ENCODE measurements at places on chromosomes 4 and X. TPM values are rescaled to one million over a fixed set of nuclear protein-coding genes. Genes with fewer than 3 reads are reported as not detected.

DNA sequence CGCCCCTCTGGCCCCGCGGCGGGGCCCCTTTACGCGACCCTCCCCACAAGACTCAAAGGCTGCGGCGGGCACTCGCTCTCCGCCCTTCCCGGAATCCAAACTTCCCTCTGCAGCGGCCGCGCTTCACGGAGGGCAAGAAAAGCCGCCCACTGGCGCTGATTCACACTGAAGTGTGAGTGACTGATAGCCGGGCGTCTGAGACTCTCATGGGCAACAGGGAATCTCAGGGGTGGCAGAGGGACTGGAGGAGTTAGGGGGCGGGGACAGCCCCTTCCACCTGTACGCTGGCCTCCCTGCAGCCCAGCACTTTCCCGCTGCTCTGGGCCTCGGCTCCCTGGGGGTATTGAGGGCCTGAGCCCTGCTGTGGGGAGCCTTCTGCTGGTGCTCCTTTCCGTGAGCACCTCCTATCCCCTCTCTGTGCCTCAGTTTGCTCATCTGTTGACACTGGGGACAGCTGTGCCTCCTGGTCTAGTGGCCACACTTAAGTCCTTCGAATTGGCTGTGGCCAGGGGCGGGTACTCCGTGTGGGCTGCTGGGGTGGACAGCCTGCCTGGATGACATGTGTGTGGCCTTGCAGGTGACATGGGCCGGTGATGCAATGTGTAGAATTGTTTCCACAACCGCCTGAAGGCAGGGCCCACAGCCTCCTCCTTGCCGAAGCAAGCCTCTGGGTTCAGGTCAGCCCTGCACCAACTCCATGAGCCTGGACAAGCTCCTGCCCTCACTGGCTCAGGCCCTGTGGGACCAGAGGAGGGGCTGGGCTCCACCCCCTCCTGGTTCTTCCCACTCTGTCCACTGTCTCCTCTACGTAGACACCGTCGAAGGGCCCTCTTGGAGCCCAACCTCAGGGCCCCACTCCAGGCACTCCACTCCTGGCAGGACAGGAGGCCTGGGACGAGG lies 951 bp downstream of the SH3BP2 start:
- DNase-seq: no peak

- no peak for DNase-seq
Measured at GRCh38 chr4:4838936-4839810, 20.3 kb upstream of the MSX1 start.

DNA sequence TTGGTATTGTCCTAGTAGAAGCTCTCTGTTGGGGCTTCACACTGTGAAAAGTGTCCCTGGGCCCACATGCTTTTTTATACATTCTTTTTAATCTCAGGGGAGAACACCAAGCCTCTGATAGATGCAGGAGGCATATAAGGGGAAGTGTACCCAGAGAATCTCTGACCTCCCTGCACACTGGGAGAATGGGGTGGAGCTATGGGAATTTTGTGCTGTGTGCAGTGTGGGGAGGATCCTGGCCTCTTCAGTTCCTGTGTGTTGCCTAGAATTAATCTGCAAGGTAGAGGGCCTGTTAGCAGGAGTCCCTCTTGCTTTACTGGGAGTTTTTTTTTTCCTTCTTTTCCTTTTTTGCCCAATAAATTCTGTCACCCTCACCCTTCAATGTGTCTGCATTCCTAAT lies 49.2 kb upstream of the SPIN4 start:
- no peak for DNase-seq

DNA sequence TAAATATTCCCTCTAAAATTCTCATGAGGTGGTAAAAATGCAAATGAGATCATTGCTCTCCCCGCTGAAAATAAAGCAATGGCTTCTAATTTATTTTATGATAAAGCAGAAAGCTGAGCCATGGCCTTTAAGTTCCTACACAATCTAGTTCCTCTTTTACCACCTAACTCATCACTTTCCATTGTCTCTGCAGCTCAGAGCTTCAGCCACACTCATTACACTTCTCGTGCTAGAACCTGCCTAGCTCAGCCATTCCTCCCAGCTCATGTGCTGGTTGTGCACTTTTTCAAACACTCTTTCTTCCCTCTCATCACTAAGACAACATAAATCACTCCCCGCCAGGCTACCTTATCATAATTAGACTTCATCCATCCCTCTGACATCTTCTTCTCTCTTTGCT lies 1112.1 kb upstream of the PRKX start:
- no peak for DNase-seq

DNA sequence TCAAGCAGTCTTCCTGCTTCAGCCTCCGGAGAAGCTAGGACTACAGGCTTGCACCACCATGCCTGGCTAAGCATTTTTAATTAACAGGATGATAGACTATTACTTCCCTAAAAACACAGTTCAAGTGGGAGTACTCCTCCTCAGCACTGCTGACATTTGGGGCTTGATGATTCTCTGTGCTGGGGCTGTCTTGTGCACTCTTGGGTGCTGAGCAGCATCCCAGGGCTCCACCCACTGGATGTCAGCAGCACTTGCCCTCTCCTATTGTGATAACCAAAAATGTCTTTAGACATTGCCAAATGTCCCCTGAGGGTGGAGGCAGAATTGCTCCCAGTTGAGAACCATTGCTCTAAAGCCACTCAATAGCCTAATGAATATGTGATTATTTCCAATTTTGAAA lies 60.4 kb downstream of the CLCN4 start:
- DNase-seq: no peak

DNA sequence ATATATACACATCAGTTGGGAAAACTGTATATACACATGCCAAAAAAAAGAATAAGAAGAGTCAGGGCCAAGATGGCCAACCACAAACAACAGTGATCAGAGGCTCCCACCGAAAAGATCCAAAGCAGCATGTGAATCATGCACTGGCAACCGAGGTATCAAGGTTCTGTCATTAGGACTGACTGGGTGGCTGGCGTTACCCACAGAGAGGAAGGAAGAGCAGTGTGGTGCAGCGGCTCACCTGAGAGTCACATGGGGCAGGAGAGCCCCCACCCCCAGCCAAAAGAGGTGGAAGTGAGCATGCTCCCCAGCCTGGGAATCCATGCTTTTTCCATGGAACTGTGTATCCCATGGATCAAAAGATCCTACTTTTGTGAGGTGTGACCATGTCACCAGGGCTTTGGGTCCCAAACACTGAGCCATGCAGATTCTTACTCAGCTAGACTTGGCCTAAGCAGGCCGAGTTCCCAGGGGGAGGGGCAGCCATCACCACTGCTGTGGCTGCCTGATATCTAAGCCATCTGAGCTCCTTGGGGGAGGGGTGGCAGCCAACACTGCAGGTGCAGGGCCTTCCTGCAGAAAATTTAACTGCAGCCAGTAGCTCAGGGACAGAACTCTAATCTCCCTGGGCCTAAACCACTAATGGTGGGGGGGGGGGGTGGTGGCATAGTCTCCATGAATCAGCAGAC lies 52.8 kb downstream of the P2RY10 start:
- no peak for DNase-seq

DNA sequence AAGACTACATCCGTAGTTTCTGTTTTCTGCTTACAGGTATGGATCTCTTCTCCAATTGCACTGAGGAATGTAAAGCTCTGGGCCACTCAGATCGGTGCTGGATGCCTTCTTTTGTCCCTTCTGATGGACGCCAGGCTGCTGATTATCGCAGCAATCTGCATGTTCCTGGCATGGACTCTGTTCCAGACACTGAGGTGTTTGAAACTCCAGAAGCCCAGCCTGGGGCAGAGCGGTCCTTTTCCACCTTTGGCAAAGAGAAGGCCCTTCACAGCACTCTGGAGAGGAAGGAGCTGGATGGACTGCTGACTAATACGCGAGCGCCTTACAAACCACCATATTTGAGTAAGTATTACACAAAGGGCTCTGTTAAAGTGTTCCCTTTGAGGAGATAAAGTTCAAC lies 13.8 kb downstream of the PCDH10 start:
- DNase-seq: no peak

GRCh38 chrX:63652086-63652765 lies 132.8 kb downstream of the ARHGEF9 start:
- DNase-seq: no peak

GRCh38 chr4:111064342-111064993 lies 441.6 kb upstream of the PITX2 start:
- no peak for DNase-seq

DNA sequence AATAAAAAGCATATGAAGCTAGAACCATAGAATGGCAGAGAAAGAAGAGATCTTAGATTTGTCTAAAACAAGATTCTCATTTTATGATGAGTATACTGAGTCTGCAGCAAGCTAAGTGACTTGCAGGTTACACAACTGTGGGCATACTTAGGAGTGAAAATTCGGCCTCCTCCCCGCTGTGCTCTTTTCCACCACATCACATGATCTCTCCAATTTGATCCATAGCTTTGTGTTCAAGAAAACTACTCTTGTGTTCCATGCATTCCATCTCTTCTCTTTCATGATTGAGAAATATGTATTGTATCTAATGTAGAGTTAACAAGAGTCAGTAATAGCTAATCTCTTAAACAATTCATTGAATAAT lies 234.3 kb downstream of the SCFD2 start:
- no peak for DNase-seq

- DNase-seq: no peak
Measured at GRCh38 chrX:17374619-17375366, at the start of gene NHS. Gene NHS, plus strand, starts transcription at chrX:17375200. Its CDS starts 558 bp downstream, at chrX:17375758.

DNA sequence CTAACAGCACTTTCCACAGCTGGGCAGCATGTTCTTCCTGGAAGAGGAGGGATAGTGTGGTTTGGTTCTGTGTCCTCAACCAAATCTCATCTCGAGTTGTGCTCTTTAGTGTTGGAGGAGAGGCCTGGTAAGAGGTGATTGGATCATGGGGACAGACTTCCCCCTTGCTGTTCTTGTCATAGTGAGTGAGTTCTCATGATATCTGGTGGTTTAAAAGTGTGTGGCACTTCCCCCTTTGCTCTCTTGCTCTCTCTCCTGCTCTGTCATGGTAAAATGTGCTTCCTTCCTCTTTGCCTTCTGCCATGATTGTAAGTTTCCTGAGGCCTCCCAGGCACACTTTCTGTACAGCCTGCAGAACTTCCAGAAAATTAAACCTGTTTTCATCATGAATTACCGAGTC lies 133.7 kb upstream of the NDP start:
- DNase-seq: no peak

DNA sequence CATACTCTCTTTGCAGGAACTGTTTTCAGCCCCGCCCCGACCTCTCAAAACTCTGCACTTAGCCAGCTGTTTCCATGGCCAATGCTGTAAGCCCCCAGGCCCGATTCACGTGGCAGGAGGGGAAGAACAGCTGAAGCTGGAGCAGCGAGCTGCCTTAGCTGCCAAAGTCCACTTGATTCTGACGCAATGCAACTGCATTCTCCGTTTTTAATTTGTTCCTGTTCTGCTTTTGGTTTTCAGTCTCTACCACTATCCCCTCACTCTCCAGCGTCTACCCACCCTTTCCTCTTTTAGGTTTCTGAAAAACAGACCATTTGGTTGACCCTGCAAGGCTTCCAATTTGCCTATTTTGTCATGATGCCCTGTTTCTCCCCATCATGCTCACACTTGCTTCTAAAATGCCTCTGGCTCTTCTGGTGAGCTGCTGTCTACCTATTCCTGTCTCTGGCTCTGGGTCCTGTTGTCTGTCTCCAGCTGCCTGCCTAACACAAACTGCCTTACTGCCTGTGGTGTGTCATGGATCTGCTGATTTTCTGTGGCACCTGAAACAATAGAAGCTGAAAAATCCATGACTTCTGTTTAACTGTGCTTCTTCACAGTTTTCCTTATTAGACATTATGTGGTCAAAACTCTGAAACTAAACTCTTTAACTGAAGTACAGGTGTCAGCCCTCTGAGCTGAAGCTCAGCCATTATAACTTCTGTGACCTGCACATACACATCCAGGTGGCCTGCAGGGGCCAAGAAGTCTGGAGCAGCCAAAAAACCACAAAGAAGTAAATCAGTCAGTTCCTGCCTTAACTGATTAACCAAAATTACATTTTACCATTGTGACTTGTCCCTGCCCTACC lies 160.5 kb upstream of the AGTR2 start:
- no peak for DNase-seq

- no peak for DNase-seq
Measured at GRCh38 chr4:113960684-113961321, 18.6 kb downstream of the ARSJ start.

GRCh38 chr4:6366581-6366980 lies 96.9 kb downstream of the WFS1 start:
- no peak for DNase-seq

GRCh38 chr4:176186671-176187395 lies 8.6 kb downstream of the SPATA4 start:
- DNase-seq: no peak

DNA sequence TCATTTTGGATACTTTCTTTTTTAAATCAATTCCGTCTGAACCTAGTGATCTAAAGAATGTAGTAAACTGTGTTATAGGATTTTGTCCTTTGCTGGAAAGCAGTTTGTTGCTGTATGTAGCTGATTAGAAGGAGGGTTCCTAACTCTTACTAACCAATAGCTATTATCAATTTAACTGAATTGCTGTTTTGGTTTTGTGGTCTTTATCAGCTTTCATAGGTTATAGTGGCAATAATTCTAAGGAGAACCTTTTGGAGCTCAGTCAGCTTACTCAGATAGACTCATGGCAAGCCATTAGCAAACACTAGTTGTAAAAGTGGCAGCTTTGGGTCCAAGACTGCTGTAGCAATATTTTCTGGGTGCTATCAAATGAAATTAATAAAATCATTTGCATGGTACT lies 29.6 kb downstream of the SH3BGRL start:
- DNase-seq: no peak

DNA sequence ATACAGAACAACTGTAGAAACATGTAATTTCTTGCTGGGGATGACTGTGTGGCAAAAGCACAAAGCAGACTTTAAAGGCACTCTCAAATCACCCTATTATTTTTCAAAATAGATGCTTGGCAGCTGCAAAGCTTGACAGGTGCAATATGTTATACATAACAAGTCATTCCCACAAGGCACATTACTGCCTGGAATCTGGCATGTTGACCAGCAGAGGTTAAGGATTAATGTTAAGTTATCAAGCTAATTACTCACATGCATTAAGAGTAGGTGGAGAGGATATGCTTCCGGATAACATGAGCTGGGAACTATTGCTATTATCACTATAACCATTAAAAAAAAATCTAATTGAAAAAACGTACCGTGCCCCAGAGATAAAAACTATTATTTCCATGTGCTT lies 17.8 kb downstream of the ANOS1 start:
- DNase-seq: no peak

Gene KLB
- not detected for total RNA-seq

Gene NXF2B
- total RNA-seq: not detected

Gene HPGD
- total RNA-seq: 5.8 TPM

Gene USO1
- 44.7 TPM for total RNA-seq

Gene PCDH19
- not detected for total RNA-seq

Gene ALPK1
- 65.8 TPM for total RNA-seq

Gene CDKL2
- total RNA-seq: 1.5 TPM

Gene TMPRSS11F
- total RNA-seq: not detected

Gene MAGEB2
- not detected for total RNA-seq

Gene SHOX
- total RNA-seq: not detected

Gene ACSL1
- total RNA-seq: 27.1 TPM

Gene GLA
- 63.8 TPM for total RNA-seq

Gene AKAP17A
- total RNA-seq: 70.1 TPM

Gene AMBN
- not detected for total RNA-seq

Gene NXF2
- total RNA-seq: not detected

Gene CT47A1
- total RNA-seq: not detected

Gene SPIN2A
- total RNA-seq: 0.64 TPM
